Stimulated activated naive CD4-positive, alpha-beta T cell (primary cell): ENCODE measurements at places on chromosomes 12 and 14.

GRCh38 chr12:31370531-31371255, 44.7 kb upstream of the SINHCAF start:
- no peak for DNase-seq

DNA sequence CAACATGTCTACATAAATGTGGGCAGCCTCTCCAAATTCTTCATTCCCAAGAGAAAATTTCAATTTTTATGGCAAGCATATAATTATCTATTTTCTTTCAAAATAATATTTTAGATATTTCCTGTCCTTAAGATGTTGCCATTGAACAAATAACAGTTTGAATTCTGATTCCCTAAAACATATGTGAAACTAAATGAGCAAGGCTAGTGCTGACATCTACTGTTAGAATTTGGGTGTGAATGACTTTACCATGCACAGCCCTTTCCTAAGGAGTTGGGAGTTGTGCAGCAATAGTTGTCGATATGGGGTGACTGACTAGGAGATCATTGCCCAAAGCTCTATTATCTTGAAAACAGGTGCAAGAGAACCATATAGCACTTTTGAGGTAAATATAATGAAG, 108.2 kb upstream of the SLC38A4 start:
- DNase-seq = no peak

GRCh38 chr14:42112108-42112507, 505.4 kb downstream of the LRFN5 start:
- no peak for DNase-seq

GRCh38 chr12:46147144-46147543, 121.7 kb downstream of the SLC38A1 start:
- DNase-seq = no peak

- no peak for DNase-seq
Measured at GRCh38 chr12:1977588-1977987, 26.7 kb downstream of the DCP1B start.

DNA sequence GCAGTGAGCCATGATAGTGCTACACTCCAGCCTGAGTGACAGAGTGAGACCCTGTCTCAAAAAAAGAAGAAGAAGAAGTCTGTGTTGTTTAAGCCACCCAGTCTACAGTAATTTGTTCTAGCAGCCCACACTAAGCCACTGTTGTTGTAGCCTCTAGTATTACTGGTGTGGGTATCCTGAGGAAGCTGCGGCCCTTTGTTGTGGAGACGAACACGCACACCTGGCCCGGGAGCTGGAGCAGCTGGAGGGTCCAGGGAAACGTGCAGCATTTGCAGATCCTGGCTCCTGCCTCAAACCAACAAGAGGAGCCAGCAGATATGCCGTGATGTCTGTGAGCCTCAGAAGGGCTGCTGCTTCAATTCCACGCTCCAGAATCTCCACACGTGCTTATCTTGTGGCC, 65.3 kb downstream of the MAP1LC3B2 start:
- DNase-seq = no peak

GRCh38 chr12:65307169-65307501, 28.7 kb downstream of the MSRB3 start:
- no peak for DNase-seq

DNA sequence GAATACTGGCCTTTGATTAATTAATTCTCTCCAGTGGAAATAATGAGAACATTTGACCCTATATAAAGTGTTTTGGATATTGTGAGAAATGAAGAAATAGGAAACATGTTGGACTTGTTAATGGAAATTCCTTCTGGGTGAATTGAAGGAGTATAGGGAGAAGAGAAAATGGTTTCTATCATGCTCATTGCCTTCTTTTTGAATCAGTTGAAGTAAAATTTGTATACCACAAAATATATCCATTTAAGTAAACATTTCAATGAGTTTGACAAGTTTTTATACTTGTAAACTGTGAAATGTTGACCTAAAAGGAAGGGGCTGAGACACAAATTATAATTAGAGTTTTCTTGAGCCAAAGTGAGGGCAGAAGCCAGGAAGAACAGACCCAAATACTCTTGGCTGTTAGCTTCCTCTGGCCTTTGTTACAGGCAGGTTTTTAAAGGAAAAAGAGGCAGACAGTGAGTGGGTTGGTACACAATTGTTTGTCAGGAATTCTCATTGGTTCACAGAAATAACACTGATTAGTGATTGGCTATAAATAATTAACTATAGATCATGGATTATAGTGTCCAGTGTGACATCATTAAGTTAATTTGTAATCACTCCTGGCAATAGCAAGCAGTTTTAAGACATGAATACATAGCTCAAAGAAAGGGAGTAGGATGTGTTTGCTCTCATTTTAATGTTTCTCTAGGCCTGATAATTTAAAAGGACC, 826 bp downstream of the ZNF705A start:
- no peak for DNase-seq

DNA sequence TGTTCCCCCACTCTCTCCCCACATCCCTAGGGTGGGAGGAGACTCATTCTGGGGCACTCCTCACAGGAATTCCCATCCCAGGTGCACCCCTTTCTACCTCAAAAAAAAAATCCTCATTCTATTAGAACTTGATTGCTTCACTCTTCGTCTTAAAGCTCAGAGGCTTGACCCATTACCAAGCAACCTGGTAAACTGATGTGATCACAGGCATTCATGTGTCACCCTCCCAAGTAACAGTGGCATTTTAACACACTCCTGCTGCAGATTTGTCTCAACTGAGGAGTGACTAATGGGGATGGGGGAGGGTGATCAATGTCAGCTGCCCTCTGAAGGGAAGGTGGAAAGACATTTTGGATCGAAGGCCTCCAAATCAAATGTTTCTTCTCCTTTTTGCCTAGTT, 78.1 kb upstream of the PTHLH start:
- no peak for DNase-seq

DNA sequence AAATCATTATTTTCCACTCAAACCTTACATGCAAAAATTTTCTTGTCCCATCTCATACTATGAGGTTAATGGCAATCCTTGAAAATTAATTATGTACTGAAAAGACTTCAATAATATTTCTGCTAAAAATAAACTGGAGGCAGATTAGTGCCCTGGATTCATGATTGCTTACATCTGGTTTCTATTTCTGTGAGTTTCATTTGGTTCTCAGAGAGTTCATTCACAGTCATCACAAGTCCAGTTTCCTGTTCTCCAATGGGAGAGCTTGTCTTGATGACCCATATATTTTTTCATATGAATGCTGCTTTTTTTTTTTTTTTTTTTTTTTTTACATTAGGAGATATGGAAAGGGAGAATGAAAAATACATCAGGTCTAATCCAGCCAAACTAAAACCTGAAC, 6.6 kb upstream of the PTHLH start:
- DNase-seq = no peak

- DNase-seq = no peak
Measured at GRCh38 chr12:81296556-81297305, 218.9 kb downstream of the ACSS3 start.

GRCh38 chr14:95071649-95072280, 85.6 kb downstream of the DICER1 start:
- no peak for DNase-seq

GRCh38 chr12:25364529-25365339, 114.0 kb upstream of the KRAS start:
- DNase-seq = no peak

DNA sequence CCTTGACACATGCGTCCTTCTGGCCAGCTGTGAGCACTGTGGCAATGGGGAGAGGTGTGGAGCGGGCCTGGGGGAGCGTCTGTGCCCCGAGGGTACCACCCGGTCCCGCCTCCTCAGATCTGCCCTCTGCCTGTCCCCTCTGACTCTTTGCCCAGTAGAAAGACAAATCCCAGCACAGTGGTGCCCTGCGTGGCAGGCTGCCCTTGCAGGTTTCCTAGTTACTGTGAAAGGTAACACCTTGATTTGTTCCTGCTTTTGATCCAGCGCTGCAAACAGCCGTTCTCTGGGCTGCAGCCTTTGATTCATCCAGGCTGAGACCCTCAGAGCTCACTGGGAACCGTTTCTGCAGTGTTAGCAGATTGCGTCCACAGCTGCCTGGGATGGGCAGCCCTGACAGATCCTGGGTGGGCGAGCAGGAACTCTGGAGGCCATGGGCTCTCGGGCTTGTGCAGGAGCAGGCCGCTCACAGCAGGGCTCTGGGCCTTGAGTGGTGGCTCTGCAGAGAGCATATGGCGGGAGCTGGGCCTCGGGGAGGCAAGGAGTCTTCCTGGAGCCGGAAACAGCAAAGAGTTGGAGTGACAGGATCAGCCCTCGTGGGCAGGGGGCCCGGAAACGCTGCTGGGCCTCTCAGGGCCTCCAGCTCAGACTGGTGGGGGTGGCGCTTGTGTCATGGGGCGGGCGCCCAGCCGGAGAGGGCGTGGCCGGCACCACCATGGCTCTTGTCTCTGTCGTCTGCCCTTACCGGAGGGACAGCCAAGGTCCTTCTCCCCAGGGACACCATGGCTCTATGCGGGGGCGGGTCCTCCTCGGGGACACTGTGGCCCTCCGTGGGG, 16.6 kb downstream of the FBRSL1 start:
- DNase-seq = peak; percentile 66

DNA sequence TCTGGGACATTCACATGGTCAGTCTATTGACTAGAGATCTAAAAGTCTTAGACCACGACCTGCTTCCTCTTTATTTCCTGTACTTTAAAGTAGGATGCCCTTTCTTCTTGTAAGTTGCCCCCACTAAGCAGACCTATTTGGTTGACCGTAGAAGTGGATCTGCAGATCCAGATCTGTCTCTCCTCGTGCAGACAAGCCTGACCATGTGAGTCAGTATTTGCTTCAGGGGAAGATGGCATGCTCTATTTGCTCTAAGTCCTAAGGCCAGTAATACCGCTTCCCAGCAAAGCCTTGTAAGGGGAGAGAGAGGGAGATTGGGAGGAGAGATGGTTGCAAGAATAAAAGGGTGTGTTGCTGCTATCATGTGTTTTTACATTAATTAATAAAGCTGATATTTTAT, 46.8 kb downstream of the KCNC2 start:
- DNase-seq = no peak

DNA sequence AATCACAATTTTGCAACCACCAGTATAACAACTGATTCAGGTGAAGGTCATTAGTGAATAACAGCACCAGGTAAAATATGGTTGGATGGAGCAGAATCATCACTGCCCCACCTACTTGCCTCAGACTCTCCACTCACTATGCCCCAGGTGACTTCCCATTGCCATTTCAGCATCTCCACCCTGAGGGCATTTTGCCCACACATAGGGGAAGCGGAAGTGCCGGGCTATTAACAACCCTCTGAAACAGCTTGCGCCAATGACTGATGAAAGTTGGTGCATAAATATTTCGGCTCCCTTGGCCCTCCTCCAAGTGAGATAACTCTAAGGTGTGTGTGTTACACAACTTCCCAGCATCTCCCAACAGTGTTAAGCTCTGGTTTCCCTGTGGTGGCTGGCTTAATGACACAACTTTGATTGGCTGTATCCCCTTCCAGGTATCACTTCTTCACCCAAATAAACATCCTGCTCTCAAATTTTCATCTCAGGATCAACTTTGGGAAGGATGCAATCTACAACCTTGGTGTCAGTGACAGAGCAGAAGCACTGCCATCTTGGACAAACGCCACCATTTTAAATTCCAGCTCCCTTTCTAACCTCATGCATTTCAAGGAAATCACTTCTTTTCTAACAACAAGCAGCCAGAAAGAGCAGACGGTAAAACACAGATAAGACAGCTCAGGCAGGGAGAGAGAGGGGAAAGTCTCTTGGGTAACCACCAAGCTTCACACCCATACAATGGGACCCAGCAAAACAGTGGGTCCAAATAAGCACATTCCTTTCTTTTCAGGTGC, 73.6 kb upstream of the PPP2R5C start:
- no peak for DNase-seq

DNA sequence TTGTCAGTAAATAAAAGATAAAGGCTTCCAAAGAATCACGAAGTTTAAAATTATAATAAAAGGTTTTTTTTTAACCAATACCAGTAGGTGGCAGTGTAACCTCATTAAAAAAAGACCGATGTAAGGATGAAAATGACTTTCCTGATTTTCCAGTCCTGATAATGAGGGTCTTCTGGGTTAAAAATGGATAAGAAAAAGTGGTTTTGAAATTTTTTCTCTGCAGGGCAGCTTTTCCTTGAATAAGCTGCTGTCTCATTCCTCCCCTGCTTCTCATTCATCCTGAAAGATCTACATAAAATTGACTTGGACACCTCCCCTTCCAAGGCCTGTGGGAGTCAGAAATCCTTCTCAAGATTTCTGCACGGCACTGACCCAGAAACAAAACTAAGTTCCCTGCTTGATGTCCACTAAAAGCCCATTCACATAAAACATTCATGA, 58.9 kb upstream of the FBXO33 start:
- DNase-seq = no peak
